ENCODE measurements at places on chromosomes 13 and 19. TPM values are rescaled to one million over a fixed set of nuclear protein-coding genes. Genes with fewer than 3 reads are reported as not detected.

- no peaks in the 10 kb centered on the region for H3K36me3 ChIP-seq
- no peaks in the 10 kb centered on the region for H3K27me3 ChIP-seq
- H3K4me1 ChIP-seq: peaks cover 9% of the 10 kb centered on the region
- H3K4me3 ChIP-seq: no peak overlapping the region
- no peak overlapping the region for H3K27ac ChIP-seq
Measured at GRCh38 chr13:29954082-29955028, 103.9 kb upstream of the UBL3 start.

DNA sequence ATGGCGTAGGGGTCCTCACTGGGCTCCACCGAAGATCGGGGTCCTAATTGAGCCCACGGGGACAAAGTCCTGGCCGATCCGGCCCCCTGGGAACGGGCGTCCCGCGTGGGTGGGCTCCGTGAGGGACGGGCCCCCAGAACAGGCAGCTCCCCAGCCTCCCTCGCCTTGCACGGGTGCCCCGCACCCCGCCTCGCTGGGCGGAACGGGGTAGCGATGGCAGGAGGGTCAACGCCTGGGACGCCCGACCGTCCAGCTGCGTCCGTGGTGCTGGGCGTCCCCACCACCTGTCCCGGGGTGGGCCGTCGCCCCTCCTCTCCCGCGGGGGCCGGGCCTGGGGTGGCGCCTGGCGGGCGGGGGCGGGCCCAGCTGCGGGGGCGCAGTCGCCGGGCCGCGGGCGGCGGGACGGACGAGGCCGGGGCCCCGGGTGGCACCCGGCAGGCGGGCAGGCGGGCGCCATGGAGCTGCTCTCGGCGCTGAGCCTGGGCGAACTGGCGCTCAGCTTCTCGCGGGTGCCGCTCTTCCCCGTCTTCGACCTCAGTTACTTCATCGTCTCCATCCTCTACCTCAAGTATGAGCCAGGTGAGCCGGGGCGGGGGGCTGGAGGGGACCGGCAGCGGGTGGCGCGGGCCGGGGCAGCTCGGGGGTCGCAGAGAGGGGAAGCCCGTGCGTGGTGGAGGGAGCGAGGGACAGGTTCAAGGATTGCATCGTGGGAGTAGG lies at the start of gene TMEM38A:
TMEM38A (plus strand) TSS at position 377 of the 717 bp plus-strand sequence; CDS start at position 456, 79 bp downstream.
- peaks cover 23% of the 10 kb centered on the region for H3K36me3 ChIP-seq
- no peaks in the 10 kb centered on the region for H3K27me3 ChIP-seq
- no peak for DNase-seq
- peaks cover 71% of the 10 kb centered on the region for H3K4me1 ChIP-seq
- peak within 1 kb of the TSS; percentile 94 for H3K27ac ChIP-seq

GRCh38 chr13:100809856-100810255 lies 135.3 kb upstream of the TMTC4 start:
- DNase-seq: no peak
- H3K4me3 ChIP-seq: no peak overlapping the region
- peaks cover 3% of the 10 kb centered on the region for H3K27me3 ChIP-seq

DNA sequence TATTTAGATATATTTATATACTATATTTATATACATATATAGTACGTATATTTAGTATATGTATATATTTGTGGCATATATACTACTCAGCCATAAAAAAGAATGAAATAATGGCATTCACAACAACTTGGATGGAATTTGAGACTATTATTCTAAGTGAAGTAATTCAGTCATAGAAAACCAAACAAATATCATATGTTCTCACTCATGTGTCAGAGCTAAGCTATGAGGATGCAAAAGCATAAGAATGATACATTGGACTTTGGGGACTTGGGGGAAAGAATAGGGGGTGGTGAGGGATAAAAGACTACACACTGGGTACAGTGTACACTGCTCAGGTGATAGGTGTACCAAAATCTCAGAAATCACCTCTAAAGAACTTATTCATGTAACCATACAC lies 1015.7 kb downstream of the EFNB2 start:
- no peaks in the 10 kb centered on the region for H3K36me3 ChIP-seq
- no peak for DNase-seq
- no peak overlapping the region for H3K27ac ChIP-seq
- no peaks in the 10 kb centered on the region for H3K4me1 ChIP-seq
- no peaks in the 10 kb centered on the region for H3K27me3 ChIP-seq

DNA sequence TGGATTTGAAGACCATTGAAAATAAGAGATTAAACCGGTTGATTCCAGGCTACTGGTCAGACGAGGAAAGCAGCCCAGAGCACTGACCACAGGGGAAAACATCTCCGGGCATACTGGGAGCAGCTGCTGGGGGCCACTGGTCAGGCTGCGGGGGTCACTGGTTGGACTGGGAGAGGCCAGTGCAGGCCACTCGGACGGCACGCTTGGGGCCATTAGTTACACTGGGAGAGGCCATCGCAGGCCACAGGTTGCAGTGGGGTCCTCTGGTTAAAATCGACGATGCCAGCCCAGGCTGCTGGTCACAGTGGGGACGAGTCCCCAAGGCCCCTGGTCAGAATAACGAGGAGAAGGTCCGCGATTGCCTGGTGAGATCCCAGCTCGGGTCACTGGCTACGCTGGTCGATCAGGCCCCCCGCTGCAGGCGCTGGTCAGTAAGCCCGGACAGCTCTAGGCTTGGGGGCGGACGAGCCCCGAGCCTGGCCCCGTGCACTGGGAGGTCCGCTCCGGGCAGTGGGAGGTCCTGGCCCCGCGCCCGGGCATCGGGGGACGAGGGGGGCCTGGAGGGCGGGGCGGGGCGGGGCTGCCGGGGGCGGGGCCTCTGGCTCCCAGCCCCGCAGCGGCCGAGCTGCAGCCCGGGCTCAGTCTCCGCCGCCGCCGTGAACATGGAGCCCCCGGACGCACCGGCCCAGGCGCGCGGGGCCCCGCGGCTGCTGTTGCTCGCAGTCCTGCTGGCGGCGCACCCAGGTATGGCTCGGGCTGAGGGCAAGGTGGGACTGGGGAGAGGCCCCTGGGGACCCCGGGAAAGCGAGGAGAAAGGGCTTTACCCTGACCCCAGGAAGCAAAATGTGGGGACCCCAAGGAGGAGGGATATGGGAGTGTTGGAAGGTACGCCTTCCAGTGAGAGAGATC lies at the start of gene BCAM:
BCAM (plus strand) TSS at position 641 of the 909 bp plus-strand sequence; CDS start at position 663, 22 bp downstream.
- H3K36me3 ChIP-seq: peaks cover 25% of the 10 kb centered on the region
- peak within 1 kb of the TSS; percentile 73 for H3K4me3 ChIP-seq
- H3K27ac ChIP-seq: peak within 1 kb of the TSS; percentile 58
- peaks cover 37% of the 10 kb centered on the region for H3K4me1 ChIP-seq

DNA sequence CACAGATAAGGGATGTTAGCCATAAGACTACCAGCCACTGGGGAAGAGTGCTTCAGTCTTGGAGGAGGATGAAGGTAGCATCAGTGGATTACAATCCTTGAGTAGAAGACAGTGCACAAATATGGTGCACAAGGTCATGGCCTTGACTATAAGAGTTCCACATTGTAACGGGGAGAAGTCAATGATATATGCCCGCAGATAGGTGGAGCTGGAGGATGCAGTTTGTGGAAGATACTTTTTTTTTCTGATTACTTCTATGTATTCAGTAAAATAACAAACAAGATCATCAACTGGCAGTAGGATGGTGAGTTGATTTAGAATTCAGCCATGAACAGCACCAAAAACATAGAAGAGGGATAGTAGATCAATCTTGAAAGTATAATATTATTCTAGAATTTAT lies 926.8 kb upstream of the MIR17HG start:
- no peaks in the 10 kb centered on the region for H3K4me1 ChIP-seq
- no peak overlapping the region for H3K27ac ChIP-seq
- DNase-seq: no peak
- no peaks in the 10 kb centered on the region for H3K27me3 ChIP-seq
- H3K36me3 ChIP-seq: no peaks in the 10 kb centered on the region

GRCh38 chr13:95970878-95971277 lies 82.3 kb downstream of the UGGT2 start:
- H3K36me3 ChIP-seq: no peaks in the 10 kb centered on the region
- no peaks in the 10 kb centered on the region for H3K4me1 ChIP-seq
- no peak overlapping the region for H3K4me3 ChIP-seq
- no peak for DNase-seq

NKG7 gene
- 2.4 TPM for total RNA-seq

PRX gene
- total RNA-seq: 7.3 TPM
